ENCODE measurements at places on chromosomes 5 and 9.

GRCh38 chr9:133609311-133610098, at the start of gene FAM163B:
Gene FAM163B, minus strand, starts transcription at chr9:133609389. Its CDS starts 29,166 bp downstream, at chr9:133580223.
- DNase-seq: no peak

DNA sequence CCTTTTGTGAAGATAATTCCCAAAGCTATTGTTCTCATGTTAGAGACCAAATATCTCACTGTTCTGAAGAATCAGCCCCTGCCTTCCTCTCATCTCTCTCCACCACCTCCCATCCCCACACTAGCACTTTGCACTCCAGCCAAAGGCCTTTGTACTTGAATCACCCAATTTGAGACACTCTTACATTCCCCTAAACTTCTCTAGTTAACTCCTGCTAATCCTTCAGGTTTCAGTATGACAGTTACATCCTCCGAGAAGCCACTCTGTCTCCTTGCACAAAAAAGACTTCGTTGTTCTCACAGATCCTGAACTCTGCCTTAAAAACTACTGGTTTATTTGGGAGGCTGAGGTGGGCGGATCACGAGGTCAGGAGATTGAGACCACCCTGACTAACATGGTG, 227.5 kb downstream of the PIK3R1 start:
- no peak for DNase-seq

DNA sequence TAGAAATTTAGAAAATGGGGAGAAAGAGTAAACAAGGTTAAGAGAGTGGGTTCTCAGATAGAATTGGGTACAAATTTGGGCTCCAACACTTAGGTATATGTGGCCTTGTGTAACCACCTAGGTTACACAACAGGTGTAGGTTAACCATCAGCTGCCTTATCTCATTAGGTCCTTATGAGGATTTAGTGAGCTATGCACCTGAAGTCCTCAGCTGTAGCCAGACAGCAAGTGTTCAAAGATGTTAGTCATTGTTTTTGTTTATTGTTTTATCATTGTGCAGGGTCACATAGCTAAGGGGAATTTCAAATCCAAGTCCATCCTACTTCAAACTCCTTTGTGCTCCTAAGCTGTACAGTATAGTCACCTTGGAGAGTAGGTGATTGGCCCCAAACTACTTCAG, 970 bp upstream of the TRIM32 start:
- DNase-seq: no peak

GRCh38 chr9:127684576-127684975, 22.2 kb upstream of the CFAP157 start:
- DNase-seq: peak; percentile 49

GRCh38 chr5:180035206-180035931, 36.2 kb downstream of the RNF130 start:
- no peak for DNase-seq

DNA sequence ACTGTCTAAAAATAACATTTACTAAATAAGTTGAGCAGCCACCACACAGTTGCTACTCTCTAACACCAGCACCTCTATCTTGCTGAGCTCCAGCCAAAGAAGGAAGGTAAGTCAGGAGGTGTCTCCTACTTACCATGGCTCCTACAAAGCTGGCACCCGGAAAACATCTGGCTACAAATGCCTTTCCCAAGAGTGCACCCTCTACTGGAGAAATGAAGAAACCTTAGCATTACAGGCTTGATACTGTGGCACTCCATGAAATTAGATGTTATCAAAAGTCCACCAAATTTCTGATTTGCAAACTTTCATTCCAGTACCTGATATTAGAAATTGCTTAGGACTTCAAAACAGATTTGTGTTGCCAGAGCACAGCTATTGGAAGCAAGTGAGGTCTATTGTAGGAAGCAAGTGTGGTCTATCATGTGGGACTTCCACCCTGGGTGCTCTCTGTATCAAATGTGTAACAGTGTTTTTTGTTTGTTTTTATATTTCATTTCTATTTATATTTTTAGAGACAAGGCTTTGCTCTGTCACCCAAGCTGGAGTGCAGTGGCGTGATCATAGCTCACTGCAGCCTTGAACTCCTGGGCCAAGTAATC, 25.7 kb upstream of the RFK start:
- DNase-seq: no peak

- DNase-seq: no peak
Measured at GRCh38 chr9:78235256-78235761, 566 bp upstream of the CEP78 start.

- DNase-seq: no peak
Measured at GRCh38 chr5:64569858-64570257, 64.0 kb downstream of the RGS7BP start.

GRCh38 chr5:7876867-7877266, 7.9 kb downstream of the MTRR start:
- peak; percentile 32 for DNase-seq

DNA sequence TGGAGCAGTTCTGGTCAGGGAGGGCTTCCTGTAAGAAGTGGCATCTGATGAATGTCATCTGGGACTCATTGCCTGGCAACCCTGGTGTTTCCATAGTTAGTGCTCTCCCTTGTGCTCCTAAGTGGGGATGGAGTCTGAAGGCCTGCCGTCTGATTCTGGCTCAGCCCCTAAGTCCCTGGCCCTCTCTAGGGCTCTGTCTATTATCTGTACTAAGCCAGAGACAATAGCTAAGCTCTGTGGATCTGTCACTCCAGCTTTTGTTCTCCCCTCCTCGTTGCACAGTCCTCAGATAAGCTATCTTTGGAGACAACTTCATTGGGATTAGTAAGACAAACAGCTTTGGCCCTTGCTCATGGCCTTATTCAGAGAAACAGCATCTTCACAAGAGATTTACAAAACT, 30.6 kb upstream of the TTC1 start:
- DNase-seq: no peak

- no peak for DNase-seq
Measured at GRCh38 chr9:133521122-133522072, 3.4 kb downstream of the MYMK start.

- DNase-seq: no peak
Measured at GRCh38 chr5:176734756-176735342, 75.5 kb upstream of the UNC5A start.

GRCh38 chr5:147887026-147887627, 8.6 kb downstream of the SCGB3A2 start:
- DNase-seq: no peak

- DNase-seq: no peak
Measured at GRCh38 chr5:29720954-29721353, 1472.5 kb upstream of the CDH6 start.

- no peak for DNase-seq
Measured at GRCh38 chr5:103434057-103434456, 128.5 kb downstream of the NUDT12 start.

- DNase-seq: no peak
Measured at GRCh38 chr9:126398403-126399058, 71.9 kb downstream of the MVB12B start.

DNA sequence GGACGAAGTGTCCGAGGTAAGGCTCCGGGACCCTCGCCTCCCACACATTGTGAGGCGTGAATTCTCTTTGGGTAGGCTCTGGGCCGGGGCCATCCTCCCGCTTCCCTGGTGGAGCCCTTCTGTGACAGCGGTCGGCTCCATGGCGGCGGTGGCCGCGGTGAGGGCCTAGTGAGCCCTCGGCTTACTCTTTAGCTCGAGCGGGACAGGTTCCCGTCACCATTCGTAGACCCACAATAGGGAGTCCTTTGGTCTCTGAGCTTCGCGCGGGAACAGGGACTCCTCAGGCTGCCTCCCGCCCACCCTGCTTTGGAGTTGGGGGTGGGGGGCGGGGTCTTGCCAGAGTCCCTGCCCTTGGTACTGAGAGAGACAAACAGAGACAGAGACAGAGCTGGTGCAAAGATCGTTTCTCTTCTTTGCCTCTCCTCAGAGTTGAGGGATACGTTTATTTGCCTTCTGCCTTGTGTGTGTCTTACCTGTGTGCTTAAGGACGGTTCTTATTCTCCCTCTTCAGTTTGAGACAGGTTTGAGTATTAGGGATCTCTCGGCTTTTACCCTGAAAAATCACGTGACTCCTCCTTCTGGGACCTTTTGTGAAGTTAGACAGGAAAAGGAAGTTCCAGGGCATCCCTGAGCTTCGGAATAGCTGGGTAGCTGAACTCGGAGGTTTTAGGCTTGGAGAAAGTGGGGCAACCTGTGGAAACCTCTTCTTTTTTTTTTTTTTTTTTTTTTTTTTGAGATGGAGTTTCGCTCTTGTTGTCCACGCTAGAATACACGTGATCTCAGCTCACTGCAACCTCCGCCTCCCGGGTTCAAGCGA, 833 bp downstream of the ANKHD1 start:
- DNase-seq: no peak

GRCh38 chr5:13278148-13278547, 666.3 kb downstream of the DNAH5 start:
- DNase-seq: no peak

GRCh38 chr9:1580215-1580614, 434.9 kb upstream of the SMARCA2 start:
- no peak for DNase-seq

GRCh38 chr9:7137571-7137970, 379.8 kb downstream of the KDM4C start:
- no peak for DNase-seq

DNA sequence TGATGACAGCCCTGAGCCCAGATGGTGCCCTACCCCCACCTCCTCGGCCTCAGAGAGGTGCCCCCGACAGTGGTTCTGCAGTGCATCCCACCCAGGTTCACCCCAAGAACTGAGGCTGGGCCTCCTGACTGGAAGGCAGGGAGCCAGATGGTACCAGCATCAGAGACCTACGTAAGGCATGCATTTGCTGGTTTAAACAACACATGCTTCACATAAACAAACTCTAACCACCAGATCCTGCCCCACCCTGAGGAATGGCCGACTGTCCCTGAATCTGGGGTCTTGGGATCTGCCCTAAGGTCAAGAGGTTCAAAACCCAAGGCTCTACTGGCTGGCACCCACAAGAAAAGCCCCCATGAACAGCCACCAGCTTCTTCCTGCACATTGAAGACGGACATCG, 73.3 kb downstream of the SECISBP2 start:
- no peak for DNase-seq

- no peak for DNase-seq
Measured at GRCh38 chr5:69527128-69527770, 32.7 kb upstream of the GTF2H2C start.

GRCh38 chr9:100557053-100557452, 20.8 kb upstream of the CAVIN4 start:
- DNase-seq: no peak

DNA sequence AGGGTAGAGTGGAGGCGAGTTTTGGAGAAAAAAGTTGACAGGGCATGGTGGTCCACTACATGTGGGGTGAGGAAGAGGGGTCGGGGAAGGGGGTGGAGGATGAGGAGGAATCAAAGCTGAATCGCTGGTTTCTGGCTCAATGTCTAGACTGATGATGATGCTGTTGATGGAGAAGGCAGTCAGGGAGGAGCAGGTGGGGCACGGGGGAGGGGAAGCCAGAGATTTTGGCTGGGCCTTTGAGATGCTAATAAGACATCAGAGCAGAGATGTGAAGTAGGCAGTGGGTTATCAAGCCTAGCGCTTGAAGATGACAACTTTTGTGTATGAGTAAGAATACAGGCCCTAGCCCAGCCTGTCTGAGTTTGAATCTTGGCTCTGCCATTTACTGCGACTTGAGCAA, 32.4 kb upstream of the TTC23L start:
- no peak for DNase-seq

DNA sequence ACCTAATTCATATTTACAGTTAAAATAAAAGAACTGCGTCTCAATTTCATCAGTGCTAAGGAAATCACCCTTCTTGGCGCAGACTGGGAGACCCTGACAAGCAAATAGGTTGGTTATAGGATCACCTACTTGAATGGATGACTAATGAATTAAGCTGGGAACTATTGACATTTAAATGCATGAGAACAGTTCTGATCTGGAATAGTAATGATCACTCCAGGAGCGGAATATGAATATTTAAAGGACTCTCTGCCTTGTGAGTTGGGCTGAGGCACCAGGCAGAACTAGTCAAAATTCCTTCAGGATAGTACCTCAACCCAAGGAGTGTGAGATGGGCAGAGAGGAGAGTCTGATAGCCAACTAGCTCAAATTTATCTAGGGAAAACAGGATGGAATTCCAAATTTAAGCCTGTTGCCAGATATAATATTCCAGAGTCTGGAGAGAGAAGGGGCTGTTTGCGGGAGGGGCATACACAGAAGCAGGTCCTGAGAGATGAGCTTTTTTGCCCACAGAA, 364.4 kb downstream of the CSNK1G3 start:
- DNase-seq: no peak

GRCh38 chr5:93582677-93583438, at the start of gene NR2F1:
Gene NR2F1, plus strand, starts transcription at chr5:93583222. Its CDS starts 1,802 bp downstream, at chr5:93585024.
- DNase-seq: peak; percentile 84

DNA sequence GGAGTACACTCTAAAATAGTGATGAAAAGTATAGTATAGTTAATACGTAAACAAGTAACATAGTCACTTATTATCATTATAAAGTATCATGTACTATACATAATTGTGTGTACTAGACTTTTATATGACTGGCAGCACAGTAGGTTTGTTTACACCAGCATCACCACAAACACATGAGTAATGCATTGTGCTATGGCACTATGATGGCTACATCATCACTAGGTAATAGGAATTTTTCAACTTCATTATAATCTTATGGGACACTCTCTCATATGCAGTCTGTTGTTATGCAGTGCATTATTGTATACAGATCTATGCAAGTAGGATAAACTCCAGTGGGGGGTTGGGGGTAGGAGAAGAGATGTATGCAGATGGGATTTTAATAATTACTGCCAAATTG, 52.7 kb upstream of the ELL2 start:
- DNase-seq: no peak
